Activated CD4-positive, CD25-positive, alpha-beta regulatory T cell treated with anti-CD3 and anti-CD28 coated beads, Interleukin-2, amount 50 U/mL, for 24 hours (primary cell): ENCODE measurements at places on chromosomes 7 and 10.

GRCh38 chr7:3835109-3835508 is 534.1 kb downstream of the SDK1 start:
- no peak for ATAC-seq

GRCh38 chr7:11612737-11613136 is 219.3 kb downstream of the THSD7A start:
- no peak for ATAC-seq

DNA sequence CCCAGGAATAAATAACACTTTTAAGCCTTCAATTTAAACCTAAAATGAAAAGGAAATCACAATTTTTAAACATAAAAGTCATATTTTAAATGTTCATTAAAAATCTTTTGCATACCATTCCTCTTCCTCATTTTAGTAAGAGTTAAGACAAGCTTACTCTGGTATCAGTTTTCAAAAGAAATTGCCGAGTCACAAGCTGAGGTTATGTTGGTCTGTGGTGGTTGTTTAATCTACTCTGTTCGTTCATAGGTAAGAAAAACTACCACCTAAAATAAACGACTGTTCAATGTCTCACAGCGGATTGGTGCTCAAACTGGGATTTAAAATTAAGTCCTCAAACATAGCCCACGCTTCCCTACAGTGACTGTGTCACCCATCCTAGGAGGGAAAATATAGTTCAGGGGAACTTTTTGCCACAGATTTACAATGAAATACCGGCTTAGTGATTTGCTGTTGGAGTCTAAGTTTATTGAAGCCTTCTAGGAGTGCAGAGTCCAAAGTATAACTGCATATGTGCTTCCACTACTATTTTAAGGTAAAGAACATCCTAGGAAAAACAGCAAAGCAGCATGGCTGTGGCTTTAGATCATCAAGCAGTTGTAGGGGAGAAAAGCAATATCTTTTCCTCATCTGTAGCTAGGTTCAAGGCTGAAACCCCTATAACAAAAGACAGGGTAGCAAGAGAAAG is 61.1 kb downstream of the GNAT3 start:
- no peak for ATAC-seq

- no peak for ATAC-seq
Observed at GRCh38 chr10:51097546-51097945, 23.3 kb downstream of the PRKG1 start.

- ATAC-seq, result peak; percentile 83
Observed at GRCh38 chr7:151936207-151936606, 20.0 kb upstream of the GALNTL5 start.

DNA sequence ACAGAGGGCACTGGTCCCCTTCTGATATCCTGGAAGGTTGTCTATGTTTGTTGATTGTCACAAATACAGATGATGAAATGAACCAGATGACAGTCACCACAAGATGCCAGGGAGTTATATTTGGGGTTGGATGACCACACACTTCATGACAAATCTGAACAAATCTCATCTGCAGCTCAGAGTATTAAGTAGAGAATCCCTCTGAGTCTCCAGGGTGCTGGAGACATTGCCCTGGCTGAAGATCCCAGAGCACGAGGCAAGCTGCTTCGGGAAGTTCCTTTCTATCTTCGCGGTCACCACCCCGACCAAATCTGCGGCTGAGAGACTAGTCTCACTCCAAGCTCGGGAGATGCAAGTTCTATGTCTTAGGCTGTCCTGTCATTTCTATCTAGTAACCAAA is 9.0 kb downstream of the DENND2A start:
- no peak for ATAC-seq

- no peak for ATAC-seq
Observed at GRCh38 chr7:88700725-88701124, 58.8 kb upstream of the ZNF804B start.

DNA sequence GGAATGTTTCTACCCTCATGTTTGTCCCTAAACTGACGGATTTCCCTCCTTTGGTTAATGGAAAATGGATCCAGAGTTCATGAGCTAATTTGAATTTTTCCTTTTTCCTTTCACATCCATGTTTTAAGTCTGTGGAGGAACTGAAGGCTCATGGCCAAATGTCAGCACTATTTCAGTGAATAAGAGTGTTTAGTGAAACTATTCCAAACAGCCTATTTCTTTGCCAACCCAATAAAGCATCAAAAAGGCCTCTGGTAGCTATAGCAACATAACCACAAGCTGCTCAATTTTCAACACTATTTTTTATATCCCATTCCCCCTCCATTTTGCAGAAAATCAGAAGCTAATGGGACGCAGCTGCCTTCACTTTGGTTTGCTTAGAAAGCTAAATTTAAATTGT is 1454.1 kb downstream of the GATA3 start:
- no peak for ATAC-seq

- no peak for ATAC-seq
Observed at GRCh38 chr10:7704071-7705016, 1.2 kb downstream of the ITIH2 start.

GRCh38 chr10:63391812-63392211 is 74.0 kb downstream of the JMJD1C start:
- no peak for ATAC-seq

GRCh38 chr10:72097448-72098300 is 9.3 kb upstream of the SPOCK2 start:
- ATAC-seq, result peak; percentile 77

DNA sequence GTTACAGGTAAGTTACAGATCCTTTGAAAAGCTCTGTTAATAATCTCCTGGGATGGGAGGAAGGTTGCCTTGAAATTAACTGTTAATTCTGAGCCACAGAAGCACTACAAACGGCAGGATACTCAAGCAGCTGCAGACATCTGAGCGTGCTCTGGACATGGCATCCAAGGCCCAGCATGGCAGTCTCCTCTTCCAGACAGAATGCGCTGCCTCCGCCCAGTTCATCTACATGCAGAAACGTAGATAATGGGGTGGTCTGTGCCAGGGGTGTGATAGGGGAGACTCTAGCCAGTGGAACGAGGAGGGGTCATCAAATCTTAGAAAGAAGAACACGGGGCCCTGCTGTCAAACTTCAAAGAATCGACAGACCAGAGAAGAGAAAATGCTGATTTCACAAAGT is 13.8 kb downstream of the VIPR2 start:
- no peak for ATAC-seq

- no peak for ATAC-seq
Observed at GRCh38 chr10:22824984-22825383, 102.9 kb upstream of the ARMC3 start.

DNA sequence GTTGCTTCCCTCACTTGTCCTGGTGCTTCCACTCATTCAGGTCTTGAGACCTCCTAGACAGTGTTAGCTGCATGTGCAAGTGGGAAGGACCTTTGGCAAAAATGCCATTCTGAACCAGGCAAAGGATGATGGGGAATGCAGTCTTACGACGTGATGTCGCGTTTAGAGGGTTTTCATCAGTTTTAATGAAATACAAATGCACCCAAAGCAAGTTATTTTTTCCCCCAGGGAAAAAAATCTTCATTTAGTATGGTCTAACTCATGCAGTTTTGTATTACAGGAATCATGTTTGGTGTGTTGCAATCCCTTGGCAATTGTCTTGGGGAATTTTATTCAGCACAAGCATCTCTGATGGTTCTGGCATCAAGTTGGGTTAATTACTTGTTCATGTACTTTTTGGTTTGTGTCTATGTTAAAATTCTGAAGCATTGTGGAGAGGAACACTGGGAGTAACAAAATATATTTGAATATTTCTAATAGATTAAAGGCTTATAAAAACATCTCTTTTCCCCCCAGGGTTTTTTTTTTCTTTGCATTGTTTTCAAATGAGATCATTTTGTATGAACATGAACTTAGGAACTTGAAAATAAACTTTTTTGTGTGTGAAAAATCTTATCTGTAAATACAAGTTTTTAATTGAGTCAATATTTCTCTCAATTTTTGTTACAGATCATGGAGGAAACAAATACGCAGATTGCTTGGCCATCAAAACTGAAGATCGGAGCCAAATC is 188.9 kb downstream of the BICC1 start:
- ATAC-seq, result no peak

- peak; percentile 19 for ATAC-seq
Observed at GRCh38 chr7:139647085-139647484, 123.6 kb downstream of the CLEC2L start.

GRCh38 chr10:114868870-114869519 is 47.4 kb downstream of the FHIP2A start:
- ATAC-seq, result no peak

DNA sequence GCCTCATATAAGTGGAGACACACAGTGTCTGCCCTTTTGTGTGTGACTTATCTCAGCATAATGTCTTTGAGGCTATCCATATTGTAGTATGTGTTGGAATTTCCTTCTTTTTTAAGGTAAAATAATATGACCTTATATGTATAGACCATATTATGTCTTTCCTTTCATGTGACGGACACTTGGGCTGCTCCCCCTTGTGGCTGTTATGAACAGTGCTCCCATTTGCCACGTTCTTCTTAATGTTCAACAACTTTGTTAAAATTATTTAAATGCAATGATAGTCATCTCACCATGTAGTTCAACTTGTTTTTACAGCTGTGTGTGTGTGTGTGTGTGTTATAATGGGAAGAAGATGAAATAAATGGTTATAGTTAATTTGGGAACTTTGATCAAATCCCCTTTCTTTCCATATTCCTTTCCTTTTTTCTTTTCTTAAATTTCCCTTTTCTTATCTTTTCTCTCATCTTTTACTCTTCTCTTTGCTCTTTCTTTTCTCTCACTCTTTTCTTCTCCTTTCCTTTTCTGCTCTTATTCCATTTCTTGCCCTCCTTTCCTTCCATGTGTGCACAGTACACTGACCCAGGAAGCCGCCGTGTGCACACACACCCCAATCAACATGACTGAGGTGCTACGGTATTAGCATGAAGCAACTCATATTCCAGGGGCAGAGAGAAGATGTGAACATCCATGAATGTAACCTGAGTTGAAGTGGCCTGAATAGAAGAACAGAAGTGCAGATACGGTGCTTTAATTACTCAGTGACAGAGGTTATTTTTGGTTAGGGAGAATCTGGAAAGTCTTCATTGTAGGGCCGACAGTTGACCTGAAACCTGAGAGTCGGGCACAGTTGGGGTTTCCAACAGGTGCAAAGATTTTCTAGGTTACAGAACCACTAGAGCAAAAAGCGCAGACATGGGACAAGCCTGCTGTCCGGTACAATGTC is 596.6 kb downstream of the SDK1 start:
- no peak for ATAC-seq
